Stimulated activated CD4-positive, alpha-beta T cell treated with anti-CD3 and anti-CD28 coated beads, Interleukin-1b, Interleukin-23, amount 100 ng/mL, for 1 hour (primary cell): ENCODE measurements at places on chromosomes 6 and 20.

GRCh38 chr20:22717466-22717865 is 133.1 kb upstream of the FOXA2 start:
- DNase-seq, result no peak

DNA sequence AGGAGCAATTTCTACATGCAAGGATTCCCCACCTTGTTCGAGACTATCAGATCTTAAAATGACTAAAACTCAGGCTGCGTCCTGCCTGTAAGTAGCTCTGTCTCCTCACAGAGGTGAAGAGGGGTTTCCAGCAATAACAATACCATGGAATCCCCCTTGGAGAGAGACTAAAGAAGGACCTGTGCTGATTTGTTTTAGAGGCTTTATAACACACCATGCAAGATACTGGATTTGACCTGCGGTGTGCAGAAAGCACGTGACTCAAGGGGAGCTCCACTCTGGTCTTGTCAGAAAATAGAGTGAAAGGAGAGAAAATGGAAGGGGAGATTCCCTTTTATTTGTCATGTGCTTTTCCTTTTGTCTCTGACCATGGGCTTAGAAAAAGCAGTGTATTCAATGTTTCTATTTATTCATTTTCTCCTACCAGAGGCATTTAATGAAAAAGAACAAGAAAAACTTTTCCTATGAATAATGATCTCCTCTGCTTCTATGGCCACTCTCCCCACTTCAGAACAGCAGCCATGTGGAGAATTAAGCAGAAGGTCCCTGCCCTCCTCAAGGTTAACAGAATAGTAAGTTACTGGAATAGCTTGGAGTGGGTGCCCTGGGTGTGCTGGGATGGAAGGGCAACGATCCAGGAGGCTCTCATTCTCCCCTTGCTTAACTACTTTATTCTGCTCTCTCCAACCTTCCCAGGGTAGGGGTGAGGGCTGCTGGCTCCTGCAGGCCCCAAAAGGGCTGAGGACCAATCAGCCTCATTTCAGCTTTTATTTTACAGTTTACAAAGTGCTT is 19.2 kb upstream of the MRPS10 start:
- no peak for DNase-seq

DNA sequence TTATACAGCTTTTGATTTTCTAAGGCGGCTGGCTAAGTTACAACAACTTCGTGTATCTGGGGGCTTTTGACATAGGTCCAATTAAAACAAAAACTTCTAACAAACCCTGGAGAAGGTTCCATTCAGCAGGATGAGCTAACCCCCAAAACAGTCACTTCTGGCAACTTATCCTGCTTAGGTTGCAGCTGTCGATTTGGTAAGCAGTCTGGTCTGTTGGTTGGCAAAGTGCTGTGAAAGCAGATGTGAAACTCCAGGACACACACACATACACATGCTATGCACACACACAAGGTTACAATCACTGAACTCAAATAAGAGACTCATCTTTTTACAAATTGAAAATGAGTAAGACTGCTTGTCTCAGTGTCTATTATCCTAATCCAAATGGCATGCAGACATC is 119.0 kb upstream of the STMND1 start:
- DNase-seq, result no peak

GRCh38 chr20:1473246-1474220 is 6.9 kb upstream of the NSFL1C start:
- no peak for DNase-seq

DNA sequence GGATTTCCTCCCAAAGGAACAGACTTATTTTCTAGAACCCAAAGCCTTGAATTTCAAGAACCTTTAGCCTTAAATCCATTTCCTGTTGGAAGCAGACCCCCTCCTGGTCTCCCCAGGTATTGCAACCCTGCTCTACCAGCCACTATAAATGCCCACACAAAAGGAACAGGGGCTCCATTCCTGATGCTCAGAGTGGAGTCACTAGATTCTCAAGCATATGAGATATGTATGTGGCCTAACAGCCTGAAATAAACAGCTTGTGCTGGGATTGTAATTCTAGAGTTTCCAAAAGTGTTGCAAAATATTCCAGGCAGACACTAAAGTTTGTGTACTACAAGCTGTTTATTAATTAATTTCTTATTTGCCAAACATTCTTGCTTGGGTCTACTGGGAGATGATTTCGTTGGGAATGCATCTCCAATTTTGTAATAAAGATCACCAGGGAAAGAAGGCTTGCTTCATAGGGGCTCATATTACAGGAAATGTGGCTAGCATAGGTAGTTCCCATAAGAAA is 44.8 kb downstream of the RIPOR3 start:
- no peak for DNase-seq

DNA sequence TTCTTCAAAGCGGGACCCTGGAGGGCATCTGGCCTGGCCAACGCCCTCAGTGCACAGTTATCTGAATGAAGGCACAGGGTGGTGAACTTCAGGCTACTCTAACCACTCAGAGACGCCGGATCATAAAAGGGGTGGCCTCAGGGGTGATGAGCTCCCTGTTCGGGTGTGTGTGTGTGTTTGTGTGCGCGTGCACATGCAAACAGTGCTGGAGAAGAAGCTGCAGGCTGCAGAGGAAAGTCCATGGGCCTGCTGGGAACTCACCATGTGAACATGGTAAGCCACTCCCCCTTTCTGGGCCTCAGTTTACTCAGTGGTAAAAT is 42.0 kb downstream of the KIAA1755 start:
- no peak for DNase-seq

DNA sequence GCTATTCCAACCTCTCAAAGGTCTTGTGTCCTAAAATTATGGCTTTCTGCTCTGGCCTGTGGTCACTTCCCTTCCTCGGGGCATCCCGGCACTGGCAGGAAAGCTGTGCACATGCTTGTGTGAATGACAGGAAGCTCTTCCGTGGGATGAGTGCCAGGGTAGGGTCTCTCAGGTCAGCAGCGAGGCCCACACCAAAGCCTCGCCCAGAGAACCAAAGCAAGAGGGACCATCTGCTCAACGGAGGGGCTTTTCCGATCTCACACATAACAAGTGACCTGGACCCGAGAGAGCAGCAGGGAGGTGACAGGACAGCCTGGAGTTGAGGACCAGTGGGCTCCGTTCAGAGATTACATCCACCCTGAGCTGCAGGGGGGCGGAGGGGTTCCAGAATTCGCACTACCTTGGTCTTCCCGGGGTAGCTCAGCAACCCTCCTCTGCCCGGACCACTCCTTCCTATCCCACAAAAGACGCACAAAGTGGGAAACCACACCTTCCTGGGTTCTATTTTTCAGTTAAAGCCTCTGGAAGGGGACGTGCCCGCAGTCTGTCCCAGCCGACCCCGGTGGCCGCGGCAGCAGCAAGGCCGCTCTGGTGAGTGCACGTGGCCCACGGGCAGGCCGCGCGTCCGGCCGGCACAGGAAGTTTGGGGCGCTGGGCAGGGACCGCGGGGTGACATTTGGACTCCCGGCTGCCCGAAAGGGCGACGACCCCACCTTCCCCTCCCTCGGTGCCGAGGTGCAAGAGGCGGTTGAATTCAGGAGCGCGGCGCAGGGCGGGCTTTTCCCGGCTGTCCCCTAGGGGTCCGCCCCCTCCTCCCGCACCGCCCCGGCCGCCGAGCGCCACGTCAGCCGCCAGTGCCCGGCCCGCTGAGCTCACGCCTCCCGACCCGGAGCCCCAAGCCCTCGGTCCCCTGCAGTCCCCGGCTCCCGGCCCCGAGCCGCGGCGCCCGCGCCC is 988 bp downstream of the TXNDC5 start:
- peak; percentile 21 for DNase-seq

DNA sequence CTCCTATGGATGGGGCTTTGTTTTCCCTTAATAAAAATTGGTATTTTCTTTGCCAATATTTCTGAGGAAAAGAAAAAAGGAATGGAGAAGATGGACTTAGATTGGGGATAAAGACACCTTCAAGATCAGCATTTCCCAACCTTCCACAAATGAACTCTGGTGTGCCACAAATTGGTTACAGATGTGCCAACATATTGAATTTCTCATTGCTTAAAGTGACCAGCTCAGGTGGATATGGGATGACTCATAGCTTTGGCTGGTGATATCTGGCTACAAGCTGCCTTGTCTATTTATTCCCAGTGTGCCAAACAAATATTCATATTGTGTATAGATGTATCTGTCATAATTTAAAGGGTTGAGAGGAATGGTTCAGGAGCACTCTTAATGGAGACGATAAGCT is 32.5 kb downstream of the THEMIS start:
- DNase-seq, result no peak

GRCh38 chr20:62457098-62457497 is 18.7 kb downstream of the GATA5 start:
- no peak for DNase-seq

DNA sequence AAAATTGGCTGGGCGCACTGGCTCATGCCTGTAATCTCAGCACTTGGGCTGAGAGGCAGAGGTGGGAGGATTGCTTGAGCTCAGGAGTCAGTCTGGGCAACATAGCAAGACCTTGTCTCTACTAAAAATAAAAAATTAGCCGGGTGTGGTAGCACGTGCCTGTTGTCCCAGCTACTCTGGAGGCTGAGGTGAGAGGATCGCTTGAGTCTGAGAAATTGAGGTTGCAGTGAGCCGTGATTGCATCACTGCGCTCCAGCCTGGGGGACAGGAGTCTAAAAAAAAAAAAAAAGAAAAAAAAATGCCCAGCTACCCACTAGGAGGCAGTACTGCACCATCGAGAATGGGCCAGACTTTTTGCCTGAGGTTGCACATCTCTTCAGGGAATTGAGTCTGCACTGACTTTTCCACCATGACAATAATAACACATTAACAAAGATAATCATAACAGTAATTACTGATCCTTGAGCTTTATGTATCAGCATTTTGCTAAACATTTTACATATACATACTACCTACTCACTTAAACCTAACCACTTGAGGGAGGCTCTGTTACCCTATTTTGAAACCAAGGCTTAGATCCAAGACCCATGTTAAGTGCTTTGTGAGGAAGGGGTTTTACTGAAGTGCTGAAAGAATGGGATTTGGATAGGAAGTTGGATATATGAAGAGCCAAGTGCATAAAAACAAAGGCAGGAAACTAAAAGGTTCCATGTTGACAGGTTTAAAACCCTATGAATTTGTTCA is 21.0 kb downstream of the SRSF3 start:
- no peak for DNase-seq

DNA sequence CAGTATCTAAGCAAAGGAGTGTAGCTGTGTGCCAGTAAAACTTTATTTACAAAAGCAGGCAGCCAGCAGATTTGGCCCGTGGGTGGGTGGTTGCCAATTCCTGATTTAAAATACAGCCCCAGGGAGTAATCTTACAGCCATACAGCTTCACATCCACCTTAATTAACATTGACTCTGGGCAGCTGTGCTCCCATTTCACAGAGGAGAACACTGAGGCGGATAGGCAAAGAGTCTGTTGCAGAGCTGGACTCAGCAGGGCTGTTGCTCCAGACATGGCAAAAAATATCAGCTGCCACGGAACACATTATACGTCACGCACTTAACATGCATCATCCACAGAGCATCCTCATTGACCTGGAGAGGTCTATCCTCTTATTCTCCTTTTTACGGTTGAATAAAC is 289.9 kb downstream of the DHX35 start:
- no peak for DNase-seq

DNA sequence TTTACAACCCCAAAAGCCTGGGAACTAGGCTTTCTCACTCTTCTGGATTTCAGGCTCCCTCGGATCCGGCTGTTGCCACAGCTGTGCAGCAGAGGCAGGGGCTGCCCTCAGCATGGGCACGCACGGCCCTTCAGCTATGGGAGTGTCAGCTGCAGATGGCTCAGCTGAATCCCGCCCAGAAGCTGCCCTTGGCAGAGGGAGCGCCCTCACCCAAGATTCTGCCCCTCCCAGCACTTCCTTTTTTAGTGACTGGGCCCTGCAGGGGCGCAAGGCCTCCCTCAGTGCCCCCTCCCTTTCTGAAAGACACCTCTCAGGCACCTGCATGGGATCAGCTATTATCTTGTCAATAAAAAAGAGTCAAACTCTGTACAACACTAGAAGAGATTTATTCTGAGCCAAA is 67.9 kb upstream of the THBS2 start:
- DNase-seq, result no peak

GRCh38 chr6:167858842-167859664 is 32.3 kb downstream of the AFDN start:
- no peak for DNase-seq

DNA sequence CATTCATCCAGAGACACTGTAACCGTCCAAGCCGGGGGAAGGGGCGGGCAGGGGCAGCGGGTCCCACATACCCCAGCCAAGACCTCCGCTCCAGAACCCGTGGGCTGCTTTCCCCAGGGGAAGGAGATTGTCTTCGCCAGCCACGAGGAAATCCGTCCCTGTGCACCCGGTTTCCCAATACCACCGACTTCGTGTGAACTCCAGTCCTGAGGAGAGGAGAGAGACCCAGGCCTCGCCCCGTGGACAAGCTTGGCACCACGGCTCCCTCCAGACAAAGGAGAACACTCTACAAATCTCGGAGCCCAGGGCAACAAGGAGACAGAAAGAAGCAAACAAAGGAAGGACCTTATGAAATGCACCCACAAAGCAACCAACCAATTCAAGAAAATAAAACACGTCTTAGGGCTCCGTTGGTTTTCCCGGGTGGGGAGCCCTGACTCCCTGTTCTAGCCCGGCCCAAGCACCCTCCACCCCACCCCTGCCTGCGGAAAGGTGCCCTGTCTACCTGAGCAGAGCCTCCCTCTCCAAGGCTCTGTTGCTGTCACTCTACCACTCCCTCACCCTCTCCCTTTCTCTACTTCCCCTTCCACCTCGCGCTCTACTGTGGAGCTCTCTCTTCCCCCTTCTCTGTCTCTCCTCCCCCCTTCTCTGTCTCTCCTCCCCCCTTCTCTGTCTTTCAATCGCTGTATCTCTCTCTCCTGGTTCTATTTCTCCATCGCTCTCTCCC is 1382.8 kb upstream of the DEFB115 start:
- DNase-seq, result no peak

- no peak for DNase-seq
Measured at GRCh38 chr6:144955392-144955791, 670.3 kb downstream of the UTRN start.

DNA sequence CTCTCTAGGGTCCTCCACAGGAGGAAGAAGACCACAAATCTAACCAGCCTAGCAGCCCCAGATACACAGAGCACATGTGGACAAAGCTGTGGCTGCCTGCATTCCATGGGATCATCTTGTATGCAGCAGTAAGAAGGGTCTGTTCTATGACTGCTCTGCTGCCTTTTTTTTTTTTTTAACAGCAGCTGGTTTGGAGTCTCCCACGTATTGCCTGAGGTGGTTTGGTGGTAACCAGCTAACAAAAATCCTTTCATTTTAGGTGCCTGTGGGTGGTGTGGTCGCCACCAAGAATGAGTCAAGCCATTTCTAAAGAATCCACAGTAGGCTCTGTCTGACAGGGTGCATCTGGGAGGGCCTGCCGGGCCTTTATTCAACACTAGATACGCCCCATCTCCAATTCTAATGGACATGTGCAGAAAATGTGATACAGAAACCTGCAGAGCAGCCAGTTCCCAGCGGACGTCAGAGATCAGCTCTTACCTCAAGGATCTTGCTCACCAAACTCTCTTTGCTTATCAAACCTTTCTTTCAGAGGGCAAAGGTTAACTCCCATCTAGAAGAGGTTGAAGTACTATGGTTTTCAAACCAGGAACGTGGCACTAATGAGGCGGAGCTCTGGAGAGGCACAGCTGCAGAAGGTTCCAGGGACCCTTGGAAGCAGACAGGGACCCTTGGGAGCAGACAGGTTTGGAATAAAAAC is 32.0 kb downstream of the GNAS-AS1 start:
- no peak for DNase-seq

GRCh38 chr6:92748131-92748530 is 671.2 kb downstream of the EPHA7 start:
- no peak for DNase-seq

GRCh38 chr20:19603376-19603750 is 154.7 kb upstream of the RIN2 start:
- DNase-seq, result no peak

- no peak for DNase-seq
Measured at GRCh38 chr20:58637466-58638213, 13.4 kb upstream of the STX16 start.
